Stimulated activated CD8-positive, alpha-beta memory T cell treated with anti-CD3 and anti-CD28 coated beads, Interleukin-15, amount 100 ng/mL, for 24 hours (primary cell): ENCODE measurements at places on chromosomes 16 and 17.

- no peak for DNase-seq
Observed at GRCh38 chr16:9921997-9922396, 260.2 kb downstream of the GRIN2A start.

- no peak for DNase-seq
Observed at GRCh38 chr17:1461198-1461944, 5.3 kb upstream of the CRK start.

DNA sequence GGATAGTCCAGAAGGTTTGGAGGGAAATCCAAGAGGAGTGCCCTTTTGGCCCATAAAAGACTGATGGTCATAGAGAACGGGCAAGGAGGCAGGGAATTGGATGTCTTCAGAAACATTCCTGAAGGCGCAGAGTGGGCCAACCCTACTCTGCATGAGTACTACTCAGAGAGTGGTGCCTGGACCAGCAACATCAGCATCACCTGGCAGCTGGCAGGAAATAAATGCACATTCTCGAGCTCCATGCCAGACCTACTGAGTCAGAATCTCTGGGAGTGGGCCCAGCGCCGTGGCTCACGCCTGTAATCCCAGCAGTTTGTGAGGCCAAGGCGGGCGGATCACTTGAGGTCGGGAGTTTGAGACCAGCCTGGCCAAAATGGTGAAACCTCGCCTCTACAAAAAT is 27.1 kb upstream of the SLC39A11 start:
- DNase-seq, result no peak

- no peak for DNase-seq
Observed at GRCh38 chr16:12723681-12724080, 80.0 kb downstream of the CPPED1 start.

DNA sequence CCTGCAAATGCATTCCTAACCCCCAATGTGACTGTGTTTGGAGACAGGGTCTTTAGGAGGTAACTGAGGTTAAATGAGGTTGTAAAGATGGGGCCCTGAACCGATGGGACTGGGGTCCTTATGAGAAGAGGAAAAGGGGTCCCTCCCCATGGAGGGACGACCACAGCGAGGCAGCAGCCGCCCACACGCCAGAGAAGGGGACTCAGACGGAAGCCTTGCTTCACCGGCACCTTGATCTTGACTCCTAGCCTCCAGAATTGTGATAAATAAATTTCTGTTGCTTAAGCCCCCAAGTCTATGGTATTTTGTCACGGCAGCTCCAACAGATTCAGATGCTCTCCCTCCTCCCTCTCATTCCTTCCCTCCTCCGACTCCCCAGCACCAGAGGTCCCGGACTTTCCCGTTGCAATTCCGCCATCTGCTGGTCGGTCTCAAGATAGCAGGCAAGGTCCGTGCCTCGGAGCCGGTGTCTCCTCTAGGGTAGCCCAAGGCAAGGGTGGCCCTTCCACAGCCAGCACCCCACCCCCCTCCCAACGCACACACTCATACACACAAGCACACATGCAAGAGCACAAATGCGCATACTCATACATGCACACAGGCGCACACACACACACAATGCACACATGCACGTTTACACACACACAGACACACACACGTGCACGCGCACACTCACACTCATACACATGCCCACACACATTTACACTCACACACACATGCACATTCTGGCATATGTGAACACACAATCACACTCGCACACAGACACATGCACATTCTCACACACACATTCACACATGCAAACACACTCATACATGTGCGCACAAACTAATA is 23.1 kb upstream of the C16orf78 start:
- DNase-seq, result peak; percentile 42

GRCh38 chr16:88941913-88942909 is 34.8 kb downstream of the CBFA2T3 start:
- DNase-seq, result peak; percentile 48

GRCh38 chr17:42422412-42422957 is 571 bp downstream of the CAVIN1 start:
- DNase-seq, result no peak

DNA sequence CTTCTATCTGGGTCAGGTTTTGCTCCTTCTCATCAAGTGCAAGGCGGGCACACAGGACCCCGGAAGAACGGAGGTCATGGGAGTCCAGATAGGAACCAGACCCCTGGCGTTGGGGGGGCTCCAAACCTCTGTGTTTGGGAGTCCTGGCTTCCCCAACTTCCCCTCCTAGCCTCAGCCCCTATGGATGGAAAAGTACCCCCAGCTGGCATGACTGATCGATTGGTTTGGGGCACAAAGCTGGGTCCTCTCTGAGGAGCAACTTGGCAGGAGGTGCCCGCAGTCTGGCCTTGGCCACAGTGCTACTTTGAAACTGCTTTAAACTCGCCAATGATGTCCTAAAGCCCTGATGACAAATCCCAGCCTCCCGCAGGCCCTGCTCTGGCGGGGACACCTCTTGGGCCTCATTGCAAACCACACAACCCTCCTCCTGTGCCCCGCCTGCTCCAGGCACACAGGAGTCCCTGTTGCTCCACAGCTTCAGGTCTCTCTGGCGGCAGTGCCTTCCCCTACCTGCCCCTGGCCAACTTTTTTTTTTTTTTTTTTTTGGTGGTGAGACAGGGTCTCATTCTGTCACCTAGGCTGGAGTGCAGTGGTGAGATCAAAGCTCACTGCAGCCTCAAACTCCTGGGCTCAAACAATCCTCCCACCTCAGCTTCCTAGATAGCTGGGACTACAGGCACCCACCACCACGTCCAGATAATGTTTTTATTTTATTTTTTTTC is 38.0 kb upstream of the SNN start:
- no peak for DNase-seq

DNA sequence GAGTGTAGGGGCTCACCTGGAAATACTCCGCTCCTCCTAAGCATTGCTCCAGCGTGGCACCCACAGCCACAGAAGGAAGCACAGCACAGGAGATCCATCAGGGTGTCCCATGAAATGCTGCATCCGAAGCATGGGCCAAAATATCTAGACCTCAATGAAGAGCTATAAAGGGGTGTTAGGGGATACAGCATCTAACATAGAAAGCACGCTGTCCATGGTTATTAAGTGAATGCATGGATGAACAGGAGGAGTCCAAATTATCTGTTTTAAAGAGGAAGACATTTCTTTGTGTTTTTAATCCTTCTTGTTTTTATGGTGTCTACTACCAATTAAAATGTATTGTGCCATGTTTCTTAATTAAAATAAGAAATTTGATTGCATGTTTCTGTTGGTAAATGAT is 21.6 kb upstream of the KRT20 start:
- no peak for DNase-seq

GRCh38 chr17:69574257-69575197 is 160.0 kb downstream of the MAP2K6 start:
- DNase-seq, result no peak

- DNase-seq, result no peak
Observed at GRCh38 chr17:18300725-18301480, 13.9 kb downstream of the TOP3A start.

- no peak for DNase-seq
Observed at GRCh38 chr16:85665929-85666328, 22.8 kb downstream of the GINS2 start.

GRCh38 chr16:81746566-81746965 is 32.5 kb upstream of the PLCG2 start:
- DNase-seq, result no peak

GRCh38 chr16:73616166-73616753 is 568.3 kb upstream of the ZFHX3 start:
- no peak for DNase-seq

- DNase-seq, result no peak
Observed at GRCh38 chr16:53129281-53130158, 74.7 kb downstream of the CHD9 start.

- DNase-seq, result no peak
Observed at GRCh38 chr17:41907633-41908539, 10.9 kb downstream of the ACLY start.

GRCh38 chr17:15944759-15945526 is at the start of gene ADORA2B:
ADORA2B (plus strand) TSS chr17:15945130; CDS start chr17:15945249, 119 bp downstream.
- peak; percentile 25 for DNase-seq

- DNase-seq, result no peak
Observed at GRCh38 chr16:86700046-86700945, 121.9 kb downstream of the FOXL1 start.

DNA sequence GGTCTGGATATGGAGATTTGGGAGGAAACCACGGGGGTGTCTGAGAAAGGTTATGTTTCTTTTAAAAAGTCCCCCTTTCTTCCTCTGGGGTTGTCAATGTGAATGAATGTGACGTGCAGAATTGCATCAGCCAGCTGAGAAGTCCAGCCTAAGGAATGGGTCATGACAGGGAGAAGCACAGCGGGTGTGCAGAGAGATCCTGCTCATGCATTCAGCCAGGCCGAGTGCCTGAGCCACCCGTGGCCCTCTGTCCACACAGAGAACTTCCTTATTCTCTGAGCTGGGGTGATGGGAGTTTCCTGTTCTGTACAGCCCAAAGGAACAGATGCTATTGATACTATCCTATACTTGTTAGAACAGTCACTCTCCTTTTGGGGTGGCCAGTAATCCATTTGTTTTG is 117.9 kb downstream of the CPPED1 start:
- no peak for DNase-seq

DNA sequence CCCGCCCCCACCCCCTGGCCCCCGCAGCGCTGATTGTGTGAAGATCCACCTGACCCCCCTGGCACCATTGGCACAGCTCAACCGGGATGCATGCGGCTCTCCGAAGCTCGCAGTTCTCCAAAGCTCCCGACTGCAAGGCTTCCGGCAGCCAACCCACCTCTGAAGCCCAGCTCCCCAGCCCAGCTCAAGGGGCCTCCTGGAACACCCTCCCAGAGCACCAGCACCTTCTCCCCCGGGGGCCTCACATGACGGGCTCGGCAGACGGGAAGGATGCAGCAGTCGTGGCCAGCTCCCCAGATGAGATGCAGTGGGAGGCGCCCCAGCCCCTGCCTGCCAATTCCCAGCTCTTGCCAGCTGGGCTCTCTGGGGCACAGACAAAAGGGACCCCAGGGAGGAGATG is 215.3 kb downstream of the ZNF423 start:
- DNase-seq, result no peak

DNA sequence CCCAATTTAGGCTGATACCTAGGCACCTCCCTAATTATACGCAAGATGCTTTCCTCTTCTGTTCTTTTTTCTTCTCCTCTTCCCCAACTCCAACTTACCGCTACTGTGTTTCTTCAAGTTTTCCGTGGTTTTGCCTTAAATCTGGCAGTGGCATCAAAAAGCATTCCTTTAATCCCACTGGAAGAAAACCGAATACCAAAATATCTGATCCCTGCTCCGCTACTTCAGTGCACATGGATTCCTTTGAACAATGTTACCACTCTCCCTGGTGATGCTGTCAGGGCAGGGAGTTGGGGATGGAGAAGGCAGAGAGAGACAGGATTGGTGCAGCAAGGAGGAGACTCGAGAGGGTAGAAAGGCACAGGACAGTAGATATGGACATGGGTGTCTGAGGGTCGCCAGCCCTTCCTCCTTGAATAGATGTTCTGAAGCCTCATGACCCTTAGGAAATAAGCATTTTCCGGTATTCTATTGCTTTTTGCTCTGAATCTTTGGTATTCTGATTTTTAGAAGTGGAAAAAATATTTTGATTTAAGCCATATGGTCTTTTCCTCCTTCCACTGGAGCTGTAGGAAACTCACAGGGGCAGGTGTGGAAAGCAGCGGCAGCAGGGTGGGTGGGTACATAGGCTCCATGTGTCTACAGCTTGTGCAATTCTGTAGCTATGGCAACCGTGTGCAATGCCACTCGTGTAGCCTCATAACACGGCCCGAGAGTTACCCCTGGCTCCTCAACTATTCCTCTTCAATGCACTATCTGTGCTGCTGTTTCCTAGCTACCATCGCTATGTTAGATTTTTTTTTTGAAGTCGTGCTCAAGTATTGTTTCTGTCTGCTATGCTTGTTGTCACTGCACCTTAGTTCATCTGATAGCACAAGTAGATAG is 32.3 kb upstream of the TANC2 start:
- DNase-seq, result no peak

- DNase-seq, result no peak
Observed at GRCh38 chr16:57648125-57648524, 19.7 kb downstream of the ADGRG1 start.

DNA sequence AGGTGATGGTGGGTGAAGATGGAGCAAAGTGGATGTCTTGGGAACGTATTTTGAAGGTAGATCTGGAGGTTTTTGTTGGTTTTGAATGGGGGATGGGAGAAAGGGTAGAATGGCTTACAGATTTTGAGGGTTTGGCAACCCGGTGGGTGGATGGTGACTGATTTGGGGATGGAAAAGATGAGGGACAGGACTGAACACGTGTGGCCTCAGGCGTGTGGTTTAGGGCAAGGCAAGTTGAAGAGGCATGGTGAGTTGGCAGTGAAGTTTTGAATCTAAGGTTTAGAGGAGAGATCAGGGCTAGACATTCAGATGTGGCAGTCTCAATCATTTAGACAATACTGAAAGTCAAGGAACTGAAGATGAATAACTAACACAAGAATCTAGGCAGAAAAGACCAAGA is 5.0 kb upstream of the DCTPP1 start:
- no peak for DNase-seq

DNA sequence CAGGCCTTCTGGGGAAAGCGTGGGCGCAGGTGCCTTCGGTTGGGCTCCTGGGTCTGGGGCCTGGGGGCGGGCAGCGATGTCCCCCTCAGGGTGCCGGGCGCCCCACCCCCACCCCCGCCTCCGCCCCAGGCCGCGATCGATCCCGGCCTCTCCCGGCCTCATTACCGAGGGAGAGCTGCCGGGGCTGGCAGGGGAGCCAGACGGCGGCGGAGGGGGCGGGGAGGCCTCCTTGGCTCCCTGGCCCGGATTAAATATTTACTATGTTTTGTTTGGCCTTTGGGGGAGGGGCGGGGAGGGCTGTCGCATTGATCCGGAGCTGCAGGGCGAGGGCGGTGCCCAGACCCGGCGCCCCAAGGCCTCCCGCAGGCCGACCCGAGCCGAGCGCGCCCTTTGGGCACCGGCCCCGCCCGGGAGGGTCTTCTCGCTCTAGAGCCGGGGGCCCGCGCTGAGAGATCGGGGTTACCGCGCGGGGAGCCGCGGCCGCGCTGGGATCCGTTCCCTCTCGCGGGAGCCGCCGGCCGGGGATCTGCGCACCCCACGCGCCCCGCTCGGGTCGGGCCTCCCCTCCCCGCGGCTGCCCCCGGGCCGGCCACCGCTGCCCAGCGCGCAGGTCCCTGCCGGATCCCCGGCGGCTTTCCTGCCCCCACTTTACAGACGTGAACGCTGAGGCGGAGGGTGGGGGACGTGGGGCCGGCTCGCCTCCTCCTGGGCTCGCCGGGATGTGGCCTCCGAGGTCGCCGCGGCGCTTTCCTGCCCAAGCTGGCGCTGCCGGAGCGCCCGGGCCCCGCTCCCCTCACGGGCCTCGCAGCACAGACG is 27.0 kb downstream of the RTN4RL1 start:
- no peak for DNase-seq

DNA sequence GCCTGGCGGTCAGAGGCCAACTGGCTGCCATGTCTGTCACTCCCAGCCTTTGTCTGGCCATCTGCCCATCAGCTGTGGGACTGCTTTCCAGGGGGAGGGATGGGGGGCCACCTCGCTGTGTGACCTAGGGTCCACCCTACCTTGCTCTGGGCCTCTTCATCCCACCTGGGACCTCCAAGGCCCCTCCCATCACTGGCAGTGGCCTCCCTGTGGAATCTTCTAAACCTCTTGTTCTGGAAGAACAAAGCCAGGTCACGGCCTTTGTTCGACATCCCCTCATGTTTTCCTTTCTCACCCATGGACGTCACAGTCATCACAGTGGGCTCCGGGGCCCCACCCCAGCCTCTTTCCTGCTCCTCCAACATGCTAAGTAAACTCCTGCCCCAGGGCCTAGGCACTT is 24.0 kb downstream of the SPNS2 start:
- DNase-seq, result no peak

GRCh38 chr16:10738231-10739077 is 5.2 kb upstream of the NUBP1 start:
- DNase-seq, result no peak
